ENCODE measurements at places on chromosomes 4 and X.
A peak's percentile ranks its signal among the peaks of the same experiment; 100 is the strongest.

- DNase-seq = no peak
These were observed 48.0 kb downstream of the MAGEA9 start for GRCh38 chrX:149829751-149830191.

DNA sequence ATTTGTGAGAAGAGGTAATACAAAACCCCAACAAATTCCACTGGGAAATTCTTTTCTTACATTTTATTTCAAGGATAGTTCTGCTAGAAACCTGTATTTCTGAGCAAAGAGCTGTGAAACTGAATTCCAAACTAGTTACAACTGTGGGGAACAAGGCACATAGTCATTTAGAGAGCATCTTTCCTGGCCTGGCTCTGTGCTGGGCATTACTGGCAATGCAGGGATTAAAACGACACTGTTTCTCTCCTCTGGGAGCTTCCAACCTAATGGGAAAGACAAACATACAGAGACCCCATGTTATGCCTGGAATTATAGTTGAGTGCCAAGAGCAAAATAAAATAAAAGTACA is 36.5 kb downstream of the SUPT20HL1 start:
- no peak for DNase-seq

GRCh38 chr4:102253860-102254259 is 91.4 kb downstream of the SLC39A8 start:
- DNase-seq = no peak

- DNase-seq = no peak
These were observed 37.6 kb upstream of the FAM156A start for GRCh38 chrX:52995987-52996331.

DNA sequence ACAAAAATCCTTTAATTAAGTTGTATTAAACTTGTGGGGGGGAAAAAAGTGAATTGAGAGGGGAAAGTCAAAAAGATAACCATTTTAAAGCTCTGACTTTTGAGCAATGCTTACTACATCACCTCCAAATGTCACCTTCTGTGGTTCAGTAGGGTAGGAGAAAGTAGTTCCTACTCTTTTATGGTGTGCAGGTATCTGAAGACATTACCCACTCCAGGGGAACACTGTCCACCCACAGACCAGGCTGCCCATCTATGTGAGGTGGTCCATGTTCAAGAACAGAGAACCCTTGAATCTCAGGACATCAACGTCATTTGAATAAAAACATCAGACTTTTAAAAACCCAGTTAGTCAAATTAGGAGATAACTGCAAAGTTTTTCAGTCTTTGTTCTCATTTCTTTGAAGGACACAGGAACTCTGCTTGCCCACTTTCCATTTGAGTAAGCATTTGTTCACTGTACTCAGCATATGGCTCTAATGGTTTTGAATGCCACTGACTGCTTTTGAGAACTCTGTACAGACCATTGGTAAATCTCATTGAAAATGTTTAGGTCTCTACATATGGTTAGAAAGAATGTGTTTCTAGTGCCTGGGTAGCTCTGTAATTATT is 18.4 kb downstream of the NMU start:
- DNase-seq = no peak

- peak; percentile 55 for DNase-seq
These were observed 18.1 kb downstream of the OFD1 start for GRCh38 chrX:13752646-13753045.

- no peak for DNase-seq
These were observed 902.7 kb upstream of the EPHA5 start for GRCh38 chr4:66572949-66573348.

GRCh38 chrX:30005813-30006212 is 209.6 kb upstream of the MAGEB2 start:
- DNase-seq = no peak

- DNase-seq = no peak
These were observed 95.3 kb downstream of the POLA1 start for GRCh38 chrX:24789047-24789446.

GRCh38 chrX:115624916-115625315 is 63.9 kb downstream of the PLS3 start:
- no peak for DNase-seq

- peak; percentile 57 for DNase-seq
These were observed 11.8 kb upstream of the HSD17B10 start for GRCh38 chrX:53445977-53446376.

DNA sequence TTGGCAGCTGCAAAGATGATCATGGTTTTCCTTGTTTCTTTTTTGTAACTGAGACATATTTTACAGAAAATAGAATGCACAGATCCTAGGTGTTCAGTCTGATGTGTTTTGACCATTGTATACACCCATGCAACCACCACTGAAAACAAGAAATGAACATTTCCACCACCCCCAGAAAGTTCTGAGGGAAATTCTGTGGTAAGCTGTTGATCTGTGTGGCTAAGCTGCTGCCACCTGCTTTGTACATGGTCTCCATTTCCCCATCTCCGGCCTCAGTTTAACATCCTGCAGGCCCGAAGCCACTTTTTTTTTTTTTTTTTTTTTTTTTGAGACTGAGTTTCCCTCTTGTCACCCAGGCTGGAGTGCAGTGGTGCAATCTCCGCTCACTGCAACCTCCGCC is 65.3 kb downstream of the NYX start:
- no peak for DNase-seq

- DNase-seq = no peak
These were observed 75.4 kb upstream of the ANXA3 start for GRCh38 chr4:78476108-78476704.

- DNase-seq = no peak
These were observed 69.6 kb upstream of the NDP start for GRCh38 chrX:44042751-44043150.

DNA sequence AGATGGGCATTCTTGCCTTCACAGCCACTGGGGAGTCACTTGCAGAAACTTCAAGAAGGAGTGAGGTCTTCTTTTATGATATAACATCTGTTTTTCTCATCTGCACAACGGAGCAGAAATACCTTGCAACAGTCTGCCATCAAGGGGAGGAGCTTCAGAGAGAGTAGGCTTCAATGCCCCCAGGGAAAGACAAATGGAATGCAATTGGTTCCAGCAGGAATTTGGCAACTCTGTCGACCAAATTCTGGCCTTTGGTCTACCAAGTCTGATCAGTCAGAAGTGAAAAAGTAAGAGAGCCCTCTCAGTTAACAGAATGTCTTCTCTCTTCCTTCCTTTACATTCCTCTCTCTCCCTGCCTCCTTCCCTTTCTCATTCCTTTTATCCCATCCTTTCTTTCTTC is 229.3 kb downstream of the IDS start:
- no peak for DNase-seq

DNA sequence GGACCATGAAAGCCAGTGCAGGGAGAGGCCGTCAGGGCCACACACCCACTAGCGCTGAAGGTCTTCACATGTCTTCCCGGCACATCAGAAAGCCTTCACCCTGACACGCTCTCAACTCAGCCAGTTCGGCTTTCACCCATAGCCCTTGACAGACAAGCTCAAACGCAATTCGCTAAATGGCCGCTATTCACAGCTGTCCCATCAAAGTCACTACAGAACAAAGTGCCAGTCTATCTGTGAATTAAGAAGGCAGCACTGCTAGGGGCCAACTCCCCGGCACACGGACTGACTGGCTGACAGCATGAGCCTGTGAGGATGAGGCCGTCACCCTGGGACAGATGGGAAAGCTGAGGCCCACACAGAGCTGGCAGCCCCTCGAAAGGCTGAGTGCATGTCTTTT is 45.7 kb downstream of the ACOX3 start:
- DNase-seq = no peak

DNA sequence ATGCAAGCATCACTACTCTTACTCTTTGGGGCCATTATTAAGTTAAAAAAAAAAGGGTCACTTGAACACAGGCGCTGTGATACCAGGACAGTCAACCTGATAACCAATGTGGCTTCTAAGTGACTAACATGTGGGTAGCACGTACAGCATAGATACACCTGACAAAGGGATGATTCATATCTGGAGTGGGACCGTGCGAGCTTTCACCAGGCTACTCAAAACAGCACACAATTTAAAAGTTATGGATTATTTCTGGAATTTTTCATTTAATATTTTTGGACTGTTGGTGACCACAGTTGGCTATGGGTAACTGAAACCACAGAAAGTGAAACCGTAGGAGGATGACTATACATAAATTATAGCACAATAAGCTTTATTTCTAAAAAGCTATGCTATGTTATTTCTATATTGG is 113.8 kb upstream of the STIM2 start:
- DNase-seq = no peak

DNA sequence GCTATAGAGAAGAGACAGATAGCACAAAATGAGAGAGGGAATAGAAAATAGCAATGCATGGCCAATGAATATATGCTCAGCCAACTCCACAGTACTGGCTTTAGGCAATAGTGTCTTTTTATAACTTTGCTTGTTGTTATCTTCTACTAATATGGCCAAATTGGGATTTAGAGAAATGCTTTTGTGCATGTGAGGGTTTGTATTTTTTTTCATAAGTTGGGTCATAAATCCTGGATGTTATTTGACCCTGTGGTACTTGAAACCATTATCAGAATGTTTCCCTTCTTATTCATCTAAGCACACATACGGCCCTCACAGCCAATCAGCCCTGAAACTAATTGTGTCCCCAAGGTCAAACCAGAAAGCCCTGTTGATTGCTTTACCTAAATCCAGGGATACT is 35.2 kb upstream of the LPAR4 start:
- no peak for DNase-seq

DNA sequence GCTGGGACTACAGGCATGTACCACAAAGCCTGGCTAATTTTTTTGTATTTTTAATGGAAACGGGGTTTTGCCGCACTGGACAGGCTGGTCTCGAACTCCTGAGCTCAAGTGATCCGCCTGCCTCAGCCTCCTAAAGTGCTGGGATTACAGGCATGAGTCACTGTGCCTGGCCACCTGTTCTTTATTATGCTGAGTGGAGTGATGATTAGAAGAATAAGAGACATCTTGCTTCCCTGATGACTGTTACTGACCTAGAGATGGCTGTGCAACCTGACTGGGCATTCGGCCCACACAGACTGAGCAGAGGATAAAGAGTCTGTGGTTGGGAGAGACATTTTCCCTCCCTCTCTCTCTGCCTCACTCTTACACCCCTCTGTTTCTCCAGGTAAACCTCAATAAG is 56.7 kb downstream of the SPINK2 start:
- DNase-seq = no peak

- DNase-seq = peak; percentile 8
These were observed 161.8 kb downstream of the RPA4 start for GRCh38 chrX:97045470-97045869.

DNA sequence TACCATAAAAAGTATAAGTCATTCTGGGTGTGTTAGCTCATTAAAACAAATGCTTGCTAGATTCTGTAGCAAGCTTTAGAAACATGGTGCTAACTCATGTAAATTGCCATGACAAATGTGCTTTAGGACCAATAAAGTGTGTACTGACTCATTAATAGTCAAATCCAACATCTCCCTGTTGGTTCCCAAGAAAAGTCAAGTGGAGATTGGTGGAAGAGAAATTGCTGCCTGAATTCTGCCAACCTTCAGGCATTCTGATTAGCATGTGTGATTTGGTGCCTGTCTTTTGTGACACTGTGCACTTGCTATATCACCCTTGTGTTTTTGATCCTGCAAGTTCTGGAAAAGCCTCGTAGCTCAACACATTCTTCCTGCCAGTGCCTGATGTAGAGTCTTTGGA is 503.8 kb upstream of the BOD1L1 start:
- no peak for DNase-seq

DNA sequence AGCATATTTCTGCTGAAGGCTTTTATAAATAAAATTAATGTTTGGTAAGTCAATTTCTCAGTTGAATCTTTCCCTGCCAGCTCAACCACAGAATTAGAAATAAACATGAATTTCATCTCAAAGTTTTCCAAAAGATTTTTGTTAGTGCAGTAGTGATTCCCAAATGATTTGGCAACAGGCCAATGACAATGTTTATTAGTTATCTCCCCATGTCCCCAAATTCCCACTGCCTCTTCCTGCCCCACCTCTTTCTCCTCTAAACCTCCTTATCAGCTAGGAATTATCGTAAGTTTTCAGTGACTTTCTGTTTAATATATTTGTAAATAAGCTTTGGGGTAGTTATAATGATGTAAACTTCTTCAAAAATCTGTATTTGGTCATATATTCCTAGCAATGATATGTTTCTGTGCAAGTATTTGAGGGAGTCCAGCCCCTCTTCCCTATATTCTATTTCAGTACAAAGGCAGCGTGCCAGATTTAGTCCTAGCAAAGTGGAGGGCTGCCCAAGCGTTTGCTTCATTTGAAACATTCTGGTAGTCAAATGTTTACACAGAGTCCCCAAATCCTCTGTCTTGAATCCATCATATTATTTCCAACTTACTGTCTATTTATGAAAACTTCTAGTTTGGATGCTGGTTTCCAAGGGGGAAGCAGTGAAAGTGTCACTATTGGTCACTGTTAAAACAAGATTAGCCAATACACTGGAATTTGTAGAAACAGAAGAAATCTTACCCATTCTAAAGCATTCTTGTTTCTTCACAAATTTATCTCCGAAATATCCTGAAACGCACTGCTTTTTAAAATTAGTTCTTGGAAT is 33.7 kb upstream of the ANKRD50 start:
- DNase-seq = no peak

GRCh38 chrX:55754861-55755294 is 37.3 kb downstream of the RRAGB start:
- DNase-seq = no peak

DNA sequence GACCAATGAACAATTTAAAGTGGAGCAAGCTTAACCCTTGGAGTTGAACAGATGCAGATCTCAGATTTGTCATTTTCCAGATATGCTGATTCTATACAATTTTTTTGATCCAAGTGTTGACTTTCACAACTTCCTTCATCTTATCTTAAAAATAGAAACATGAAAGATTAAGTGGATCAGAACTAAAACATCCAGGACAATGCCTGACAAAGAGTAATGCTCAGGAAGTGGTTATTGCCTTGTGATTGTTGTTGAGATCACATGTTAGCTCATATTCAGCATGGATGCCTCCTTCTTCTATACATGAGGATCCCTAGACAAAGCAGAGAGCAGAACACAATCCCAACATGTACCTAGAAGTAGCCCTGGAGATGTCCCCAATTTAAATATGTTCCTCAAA is 160.9 kb downstream of the PPARGC1A start:
- no peak for DNase-seq

- DNase-seq = no peak
These were observed 72.2 kb downstream of the MAML3 start for GRCh38 chr4:140081641-140082390.

DNA sequence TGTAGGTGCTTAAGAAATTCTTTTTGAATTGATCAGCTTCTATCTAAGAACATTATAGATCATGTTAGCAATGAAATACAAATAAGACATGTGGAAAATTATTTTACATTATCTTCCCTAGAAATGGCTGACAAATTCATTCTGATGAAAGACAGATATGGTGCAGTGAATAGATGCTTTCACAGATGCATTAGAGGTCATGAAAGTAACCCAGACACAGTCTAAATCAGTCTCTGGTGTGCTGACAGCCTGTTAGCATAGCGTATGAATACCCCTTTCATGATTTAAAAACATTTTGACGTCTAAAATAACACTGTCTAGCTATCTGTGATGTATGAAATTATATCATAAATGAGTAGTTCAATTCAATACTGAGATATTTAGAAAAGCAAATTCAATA is 180.9 kb downstream of the UNC5C start:
- no peak for DNase-seq

- no peak for DNase-seq
These were observed 128.5 kb downstream of the NFKB1 start for GRCh38 chr4:102629673-102630072.

- no peak for DNase-seq
These were observed 15.3 kb downstream of the C4orf50 start for GRCh38 chr4:6002926-6003325.

- peak; percentile 52 for DNase-seq
These were observed 930 bp downstream of the ZNF718 start for GRCh38 chr4:125091-125771.

All from suppressor macrophage (primary cell).